Fibroblast of skin of left quadriceps (primary cell): ENCODE measurements at places on chromosomes 7 and 10.
A peak's percentile ranks its signal among the peaks of the same experiment; 100 is the strongest.

- no peak for DNase-seq
These were observed 76.3 kb downstream of the FOXI2 start for GRCh38 chr10:127813290-127813689.

DNA sequence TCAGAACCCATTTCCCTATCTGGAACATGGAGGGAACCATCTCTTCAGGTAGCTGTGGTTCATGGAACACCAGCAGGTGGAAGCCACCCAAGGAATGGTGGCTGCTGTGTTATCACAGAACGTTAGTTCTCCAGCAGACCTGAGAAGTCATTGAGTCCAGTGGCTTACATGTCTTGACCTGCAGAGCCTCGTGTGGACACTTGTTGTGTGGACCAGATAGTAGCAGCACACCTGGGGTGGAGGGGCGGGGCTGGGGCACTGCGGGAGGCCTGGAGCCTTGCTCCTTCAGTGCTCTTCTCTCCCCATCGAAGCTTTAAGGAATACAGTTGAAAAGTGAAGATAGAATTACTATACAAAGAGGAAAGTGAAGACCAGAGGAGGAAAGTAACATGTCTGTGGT is 42.4 kb downstream of the VWA2 start:
- DNase-seq = no peak

GRCh38 chr7:150351587-150352194 is 10.3 kb upstream of the RARRES2 start:
- DNase-seq = no peak

GRCh38 chr7:29377718-29378117 is 183.1 kb downstream of the CHN2 start:
- no peak for DNase-seq

GRCh38 chr10:77542710-77543259 is 94.8 kb downstream of the KCNMA1 start:
- no peak for DNase-seq

- no peak for DNase-seq
These were observed 2.3 kb downstream of the ERLIN1 start for GRCh38 chr10:100183481-100183880.

GRCh38 chr10:91198781-91199180 is 21.7 kb upstream of the PCGF5 start:
- peak; percentile 56 for DNase-seq

DNA sequence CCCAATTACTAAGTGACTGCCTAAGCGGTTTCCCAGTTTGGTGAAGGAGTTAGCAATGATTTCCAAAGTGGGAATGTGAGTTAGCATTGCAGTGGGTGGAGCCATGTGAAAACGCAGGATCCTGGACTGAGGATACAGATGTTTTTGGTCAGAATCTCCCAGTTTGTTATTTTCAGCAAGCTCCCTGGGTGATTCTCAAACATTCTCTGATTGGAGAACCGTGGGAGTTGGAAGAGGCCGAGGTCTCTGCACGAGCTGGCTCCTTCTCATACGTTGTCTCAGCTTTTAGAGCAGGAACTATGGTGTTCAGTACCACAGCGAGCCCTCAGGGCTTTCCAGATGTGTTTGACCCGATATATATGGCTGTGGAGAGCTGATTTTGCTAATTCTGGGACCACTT is 396.5 kb upstream of the NPVF start:
- peak; percentile 3 for DNase-seq

GRCh38 chr7:24448038-24448437 is 125.2 kb upstream of the PALS2 start:
- DNase-seq = no peak

DNA sequence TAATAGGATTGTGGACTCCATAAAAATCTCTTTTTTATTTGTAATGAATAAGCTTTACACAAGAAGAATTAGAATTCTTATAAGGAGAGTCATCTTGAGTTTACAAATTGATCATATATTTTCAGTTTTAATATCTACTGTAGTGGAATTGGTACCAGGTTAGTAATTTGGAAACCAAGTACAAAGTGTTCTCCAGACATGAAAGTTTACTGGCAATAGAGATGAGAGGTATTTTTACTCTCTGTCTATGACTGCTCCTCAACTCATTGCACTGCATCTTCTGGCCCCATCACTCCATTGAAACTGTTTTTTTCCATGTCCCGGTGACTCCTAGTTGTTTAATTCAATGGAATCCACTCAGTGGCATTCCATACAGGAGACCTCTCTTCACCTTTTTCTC is 164.5 kb upstream of the SMIM30 start:
- DNase-seq = no peak

DNA sequence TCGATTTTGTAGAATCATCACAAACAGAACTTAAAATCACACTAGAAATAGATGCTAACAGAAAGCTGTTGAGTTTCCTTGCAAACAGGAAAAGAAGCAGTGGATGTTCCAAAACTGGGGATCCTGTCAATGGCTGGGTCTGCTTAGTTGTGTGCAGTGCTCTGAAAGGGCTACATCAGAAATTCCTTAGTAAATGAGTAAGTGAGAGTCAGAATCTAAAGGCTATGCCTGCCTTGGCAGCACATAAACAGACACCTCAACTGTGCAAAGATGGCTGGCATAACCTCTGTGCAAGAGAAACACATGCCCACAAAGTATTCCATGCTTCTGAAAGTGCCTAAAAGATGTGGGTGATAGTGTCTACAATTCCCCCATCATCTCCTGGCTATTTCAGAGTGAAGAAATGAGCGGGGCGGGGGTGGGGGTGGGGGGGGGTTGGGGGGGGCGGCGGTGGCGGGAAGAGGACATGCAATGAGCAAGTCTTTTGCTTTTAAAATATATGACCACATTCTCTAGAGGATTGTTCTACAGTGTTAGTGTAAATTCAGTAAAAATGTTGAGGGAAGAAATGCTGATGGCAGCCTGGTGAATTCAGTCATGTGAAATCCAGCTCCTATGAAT is 138.1 kb upstream of the LAMB4 start:
- DNase-seq = no peak

- peak; percentile 3 for DNase-seq
These were observed 52.4 kb upstream of the ADRB1 start for GRCh38 chr10:113991091-113991860.

DNA sequence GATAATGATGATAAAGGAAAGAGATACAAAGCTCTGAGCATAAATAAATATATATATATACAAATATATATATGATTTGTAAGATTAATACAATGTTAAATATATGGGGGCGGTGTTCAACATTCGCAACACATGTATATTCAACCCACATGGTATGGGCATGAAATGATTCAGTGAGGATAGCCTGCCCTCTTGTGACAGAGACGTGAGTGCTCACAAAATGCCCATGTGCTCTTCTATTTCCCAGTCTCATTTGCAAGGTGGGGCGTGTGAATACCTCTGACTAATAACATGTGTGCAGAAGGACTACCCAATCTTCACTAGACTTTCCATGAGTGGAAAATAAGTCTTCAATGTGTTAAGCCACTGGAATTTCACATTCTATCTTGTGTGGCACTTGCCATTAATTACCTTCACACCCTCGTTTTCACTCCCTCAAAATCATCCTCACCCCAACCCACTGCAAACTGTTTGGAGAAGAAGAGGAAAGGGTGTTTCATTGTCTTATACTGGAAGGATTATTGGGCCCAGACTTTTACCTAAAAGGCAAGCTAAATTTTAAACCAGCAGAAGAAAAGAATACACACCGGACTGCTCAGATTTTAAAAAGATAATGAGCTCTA is 26.9 kb downstream of the ASAH2 start:
- peak; percentile 32 for DNase-seq

DNA sequence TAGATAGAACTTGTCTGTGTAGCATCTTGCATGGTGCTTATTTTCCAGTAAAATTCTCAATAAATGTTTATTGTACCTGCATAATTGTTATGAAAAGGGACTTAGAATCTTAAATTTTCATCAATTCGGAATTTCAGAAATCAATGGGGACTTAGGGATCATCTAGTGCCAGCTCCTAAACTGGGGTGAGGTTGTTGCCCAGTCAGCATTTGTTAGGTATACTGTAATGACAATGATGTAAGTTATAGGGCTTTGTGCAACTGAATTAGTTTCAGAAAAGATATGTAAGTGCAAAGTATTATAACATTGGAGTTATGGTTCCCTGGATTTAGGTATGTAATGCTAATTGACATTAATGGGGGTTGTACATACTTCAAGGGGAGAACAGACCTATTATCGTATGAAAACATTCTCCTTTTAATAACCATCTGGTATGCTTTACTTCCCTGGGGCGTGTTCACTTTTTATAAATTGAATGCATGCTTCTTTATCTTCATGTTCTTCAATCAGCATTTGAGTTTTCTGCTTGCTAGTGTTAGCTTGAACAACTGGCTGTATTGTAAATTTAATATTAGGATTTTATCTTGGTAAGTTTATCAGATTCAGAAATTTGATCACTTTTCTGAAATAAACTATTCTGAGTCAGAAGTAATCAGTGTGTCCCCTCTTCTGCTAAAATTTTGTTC is 270.3 kb downstream of the BBS9 start:
- no peak for DNase-seq

- DNase-seq = no peak
These were observed 33.1 kb upstream of the ANK3 start for GRCh38 chr10:60422809-60423208.

DNA sequence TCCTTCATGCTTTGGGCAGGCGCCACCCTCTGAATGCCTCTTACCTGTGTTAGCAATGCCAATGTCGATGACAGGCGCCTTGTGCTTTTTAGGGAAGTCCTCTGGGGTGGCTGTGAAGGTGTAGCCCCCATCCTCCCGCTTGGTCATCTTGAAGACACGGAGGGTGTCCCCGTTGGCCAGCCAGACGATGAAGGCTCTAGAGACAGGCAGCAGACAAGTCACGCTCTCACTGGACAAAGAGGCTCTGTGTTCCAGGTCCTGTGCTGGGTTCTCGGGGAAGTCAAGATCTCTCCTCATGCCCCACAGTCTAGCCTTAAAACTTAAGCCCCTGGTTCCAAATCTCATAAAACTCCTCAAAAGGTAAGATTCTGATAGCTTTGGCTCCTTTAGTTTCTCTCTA is 5.1 kb downstream of the TBL2 start:
- DNase-seq = no peak

GRCh38 chr7:91995391-91996105 is 54.9 kb downstream of the AKAP9 start:
- DNase-seq = no peak

- no peak for DNase-seq
These were observed 323.7 kb upstream of the ANKRD30A start for GRCh38 chr10:36801660-36802059.

DNA sequence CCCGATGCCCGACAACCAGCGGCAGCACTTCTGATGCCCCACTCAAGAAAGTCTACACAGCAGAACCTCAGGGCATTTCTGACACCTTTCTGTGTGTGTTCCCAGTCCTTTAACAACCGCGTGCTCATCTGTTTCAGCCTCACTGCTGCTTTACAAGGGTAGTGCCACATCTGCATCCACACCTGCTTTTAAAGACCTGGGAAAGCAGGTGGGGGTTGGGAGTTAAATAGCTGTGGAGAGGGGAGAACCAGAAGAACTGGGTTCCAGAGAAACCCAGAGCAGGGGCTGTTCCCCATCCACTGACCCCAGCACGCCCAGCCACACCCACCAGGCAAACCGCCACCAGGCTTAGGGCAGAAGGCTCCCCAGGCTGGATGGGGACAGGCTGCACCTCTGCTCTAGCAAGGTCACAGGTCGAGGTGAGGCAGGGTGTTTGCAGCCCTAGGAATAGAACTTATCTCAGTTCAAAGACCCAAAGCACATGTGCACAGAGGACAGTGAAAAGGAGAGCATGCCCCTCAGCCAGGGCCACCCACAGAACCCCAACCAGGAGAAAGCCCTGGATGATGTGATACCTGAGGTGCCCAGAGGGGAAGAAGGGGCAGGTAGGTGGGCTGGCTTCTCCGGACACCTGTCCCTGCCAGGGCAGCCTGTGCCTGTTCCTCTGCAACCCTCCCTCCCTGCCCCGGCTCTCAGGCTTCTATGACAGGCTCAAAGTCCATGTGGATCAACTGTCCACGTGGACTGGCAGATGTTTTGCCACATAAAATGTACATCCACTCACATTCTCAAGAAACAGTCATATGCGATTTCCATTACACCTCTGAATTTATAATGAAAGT is 51.3 kb downstream of the COBL start:
- DNase-seq = no peak

DNA sequence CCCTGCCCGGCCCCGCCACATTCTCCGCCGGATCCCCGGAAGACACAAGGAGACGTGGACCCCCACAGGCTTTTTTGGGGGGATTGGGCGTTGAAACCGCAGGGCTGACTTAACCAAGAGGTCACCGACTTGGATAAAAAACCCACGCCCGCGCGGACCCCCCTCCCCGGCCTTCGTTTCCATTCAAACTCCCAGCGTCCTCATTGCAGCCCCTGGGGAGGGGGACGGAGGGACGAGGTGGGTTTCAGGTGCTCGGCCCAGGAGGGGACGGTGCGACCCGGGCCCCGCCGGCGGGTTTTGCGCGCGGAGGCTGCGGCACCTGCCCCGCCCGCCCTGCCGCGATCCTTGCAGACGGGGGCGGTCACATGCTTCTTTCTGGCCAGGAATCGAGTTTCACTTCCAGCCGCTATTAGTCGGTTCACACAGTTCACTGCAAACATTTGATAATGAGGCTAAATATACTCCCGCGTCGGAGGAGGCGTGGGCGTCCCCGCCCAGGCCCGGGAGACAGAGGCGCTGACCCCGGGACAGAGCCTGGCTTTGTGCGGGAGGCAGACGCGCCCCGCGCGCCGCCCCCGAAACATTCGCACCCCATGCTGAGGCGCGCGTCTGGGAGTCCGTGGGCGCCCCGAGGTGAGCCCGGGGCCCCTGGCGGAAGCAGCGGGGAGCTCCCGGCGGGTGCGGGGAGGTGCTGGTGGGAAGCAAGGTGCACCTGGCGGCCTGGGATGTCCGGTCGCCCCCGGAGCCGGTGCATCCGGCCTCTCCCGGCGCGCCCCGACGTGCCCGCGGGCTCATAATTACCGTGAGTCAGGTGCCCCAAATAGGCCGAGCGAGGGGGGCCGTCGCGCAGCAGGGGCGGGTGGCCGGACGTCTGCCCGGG is 2.7 kb upstream of the PDGFA start:
- DNase-seq = no peak

DNA sequence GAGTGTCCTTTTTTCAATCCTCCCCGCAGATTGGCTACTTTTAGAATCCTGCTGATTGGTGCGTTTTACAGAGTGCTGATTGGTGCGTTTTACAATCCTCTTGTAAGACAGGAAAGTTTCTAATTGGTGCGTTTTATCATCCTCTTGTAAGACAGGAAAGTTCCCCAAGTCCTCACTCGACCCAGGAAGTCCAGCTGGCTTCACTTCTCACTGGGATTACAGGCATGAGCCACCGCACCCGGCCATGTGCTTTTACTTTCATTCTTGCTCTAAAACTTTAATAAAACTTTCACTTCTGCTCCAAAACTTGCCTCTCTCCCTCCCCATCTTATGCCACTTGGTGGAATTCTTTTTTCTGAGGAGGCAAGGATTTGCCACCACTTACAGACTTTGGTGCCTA is 17.0 kb upstream of the WAPL start:
- DNase-seq = no peak

- no peak for DNase-seq
These were observed 179.7 kb downstream of the CFTR start for GRCh38 chr7:117659531-117660011.

DNA sequence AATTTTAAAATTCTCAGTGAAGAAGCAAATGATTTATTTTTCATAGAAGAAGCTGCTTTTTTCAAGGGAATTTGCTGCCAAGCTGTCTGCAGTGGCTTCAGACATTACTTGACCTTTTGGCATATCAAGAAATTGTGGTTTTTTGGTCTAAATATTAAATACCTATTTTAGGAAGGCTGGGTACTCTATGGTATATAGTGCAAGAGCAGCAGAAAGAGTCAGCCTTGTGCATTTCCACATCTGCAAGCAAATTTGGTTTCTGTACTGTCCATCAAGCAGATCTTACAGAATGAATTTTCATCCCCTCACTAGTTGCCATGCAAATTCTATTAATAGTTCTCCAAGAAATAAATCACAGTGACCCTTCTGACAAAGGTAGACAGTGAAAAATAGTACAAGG is 222.0 kb downstream of the BICC1 start:
- no peak for DNase-seq
